Femur (tissue), 1 donor: ENCODE measurements at places on chromosomes 4 and X.

DNA sequence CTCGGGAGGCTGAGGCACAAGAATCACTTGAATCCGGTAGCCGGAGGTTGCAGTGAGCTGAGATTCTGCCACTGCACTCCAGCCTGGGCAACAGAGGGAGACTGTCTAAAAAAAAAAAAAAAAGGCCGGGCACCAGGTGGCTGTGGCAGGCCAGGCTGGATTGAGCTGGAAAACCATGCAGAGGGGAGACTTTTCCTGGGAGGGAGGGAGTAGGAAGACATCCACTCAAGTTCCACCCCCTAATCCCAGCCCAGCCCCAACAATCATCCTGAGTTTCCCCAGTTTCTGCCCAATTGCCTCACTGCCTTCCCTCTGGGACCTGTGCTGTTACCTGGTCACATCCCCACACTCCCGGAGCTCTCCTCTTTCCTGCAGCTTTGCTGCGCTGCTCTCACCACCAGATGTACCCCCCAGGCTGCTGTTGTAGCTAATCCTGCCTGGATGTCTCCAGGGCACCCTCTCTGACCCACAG, 9.0 kb upstream of the TSPYL2 start:
- DNase-seq = no peak

GRCh38 chr4:121786221-121786620, 14.9 kb upstream of the EXOSC9 start:
- DNase-seq = no peak

DNA sequence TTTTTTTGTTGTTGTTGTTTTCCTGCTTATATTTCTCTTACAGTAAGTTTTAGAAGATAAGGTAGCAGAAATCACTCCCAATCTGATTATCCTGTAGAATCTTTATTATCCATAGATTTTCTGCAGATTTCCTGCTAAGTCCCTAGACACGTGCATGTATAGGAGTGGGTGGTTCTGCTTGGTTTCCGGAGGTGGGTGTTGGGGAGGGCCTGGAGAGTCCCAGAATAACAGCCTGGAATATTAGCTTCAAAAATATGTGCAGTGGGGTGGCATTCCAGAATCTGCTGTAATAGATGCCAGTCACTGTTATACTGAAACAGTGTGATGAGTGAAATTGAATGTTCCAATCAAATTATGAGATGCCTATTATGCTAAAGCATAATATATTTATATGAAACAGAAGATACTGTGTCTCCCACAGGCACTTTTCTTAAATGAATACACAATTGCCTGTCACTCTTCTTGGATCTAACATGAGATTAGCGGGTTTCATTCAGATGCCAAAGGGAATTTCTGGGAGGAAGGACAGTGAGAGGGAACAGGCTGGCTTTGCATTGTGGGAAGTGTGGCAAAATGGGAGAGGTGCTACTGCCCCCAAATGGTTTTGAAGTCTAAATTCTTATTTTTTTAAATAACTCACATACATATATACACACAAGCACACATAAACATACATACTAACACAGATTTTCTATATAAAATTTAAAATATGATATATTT, 37.6 kb downstream of the C4orf50 start:
- DNase-seq = no peak

DNA sequence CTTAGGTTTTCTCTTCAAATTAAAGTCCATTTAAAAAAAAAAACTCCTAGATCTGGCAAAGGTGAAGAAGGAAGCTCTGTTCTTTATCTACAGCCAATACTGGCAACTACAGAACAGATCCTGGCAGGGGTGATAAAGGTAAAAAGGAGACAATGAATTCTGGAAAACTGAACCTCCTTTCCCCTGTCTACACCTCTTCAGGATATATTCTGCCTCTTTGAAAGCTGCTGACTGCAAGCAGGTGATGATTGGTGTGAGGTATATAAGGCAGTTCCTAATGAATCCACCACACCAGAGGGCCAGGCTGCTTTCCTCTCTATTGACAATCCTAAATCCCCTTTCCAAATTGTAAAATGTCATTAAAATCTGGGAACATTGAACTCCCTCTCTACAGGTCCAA, 370.1 kb downstream of the PPP3CA start:
- DNase-seq = no peak

DNA sequence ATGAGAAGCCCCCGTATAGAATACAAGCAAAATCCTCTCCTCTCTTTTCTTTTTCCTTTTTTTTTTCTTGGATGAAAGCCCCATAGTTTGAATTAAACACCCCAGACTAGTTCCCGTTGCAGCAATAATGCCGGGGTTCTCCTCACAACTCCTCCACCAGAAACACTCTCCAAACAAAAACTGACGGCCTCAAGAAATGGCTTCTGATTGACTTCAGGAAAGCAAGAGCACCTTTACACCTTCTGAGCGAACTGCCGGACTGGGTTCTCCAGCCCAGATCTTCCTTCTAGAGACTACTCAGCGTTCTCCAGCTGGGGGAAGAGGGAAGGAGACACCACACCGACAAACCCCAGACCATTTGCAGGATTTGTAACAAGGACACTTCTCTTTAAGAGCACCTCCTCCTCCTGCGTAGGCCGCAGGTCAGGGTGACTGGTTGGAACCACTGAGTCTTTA, 4.0 kb downstream of the HAND2 start:
- DNase-seq = no peak

GRCh38 chrX:3393178-3393577, 46.7 kb upstream of the MXRA5 start:
- no peak for DNase-seq

DNA sequence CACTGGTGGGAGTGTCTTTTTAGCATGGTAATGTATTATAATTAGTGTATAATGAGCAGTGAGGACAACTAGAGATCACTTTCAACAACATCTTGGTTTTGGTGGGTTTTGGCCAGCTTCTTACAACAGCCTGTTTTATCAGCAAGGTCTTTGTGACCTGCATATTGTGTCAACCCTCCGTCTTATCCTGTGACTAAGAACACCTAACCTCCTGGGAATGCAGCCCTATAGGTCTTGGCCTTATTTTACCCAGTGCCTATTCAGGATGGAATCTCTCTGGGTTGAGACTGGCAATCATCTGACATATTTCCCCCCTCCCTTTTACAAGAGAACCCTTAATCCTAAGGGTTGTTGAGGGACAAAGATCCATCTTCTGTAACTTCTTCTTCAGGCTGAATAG, 21.9 kb upstream of the ADH4 start:
- DNase-seq = no peak
